Inflammatory macrophage treated with lipopolysaccharide for 4 hours (primary cell): ENCODE measurements at places on chromosomes 11 and 22.

DNA sequence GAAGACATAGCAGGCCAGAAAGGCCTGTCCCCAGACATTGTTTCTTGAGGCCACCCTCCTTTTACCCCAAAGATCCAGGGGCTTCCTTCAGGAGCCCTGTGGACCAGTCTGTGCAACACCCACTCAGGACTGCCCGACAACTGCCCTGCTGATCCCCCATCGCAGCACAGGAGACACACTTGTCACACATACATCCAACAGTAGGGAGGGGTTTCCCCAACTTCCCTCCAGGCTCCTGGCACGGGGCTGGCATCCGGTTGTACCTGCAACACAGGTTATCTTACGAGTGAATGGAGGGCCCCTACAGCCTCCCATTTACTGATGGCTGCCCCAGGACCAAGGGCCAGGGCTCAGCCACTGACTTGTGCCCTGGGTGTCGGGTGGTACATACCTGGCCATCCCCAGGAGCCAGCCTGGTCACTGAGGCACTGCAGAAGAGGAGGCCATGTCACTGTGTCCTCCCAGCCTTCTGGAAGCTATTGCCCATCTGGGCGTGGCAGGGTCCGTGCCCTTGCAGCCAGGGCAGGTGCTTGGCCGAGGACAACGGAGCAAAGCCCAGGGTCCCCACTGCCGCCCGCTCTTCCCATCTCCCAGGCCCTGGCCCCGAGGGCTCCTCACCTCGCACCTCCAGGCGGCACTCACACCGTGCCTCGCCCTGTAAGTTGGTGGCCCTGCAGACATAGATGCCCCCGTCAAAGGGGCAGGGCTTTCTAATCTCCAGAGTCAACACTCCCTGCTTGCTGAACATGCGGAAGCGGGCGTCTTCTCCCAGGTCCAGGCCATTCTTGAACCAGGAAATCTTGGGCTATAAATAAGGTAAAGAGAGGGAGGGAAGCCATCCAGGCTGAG lies 20.8 kb downstream of the MYBPC3 start:
- no peak for DNase-seq

DNA sequence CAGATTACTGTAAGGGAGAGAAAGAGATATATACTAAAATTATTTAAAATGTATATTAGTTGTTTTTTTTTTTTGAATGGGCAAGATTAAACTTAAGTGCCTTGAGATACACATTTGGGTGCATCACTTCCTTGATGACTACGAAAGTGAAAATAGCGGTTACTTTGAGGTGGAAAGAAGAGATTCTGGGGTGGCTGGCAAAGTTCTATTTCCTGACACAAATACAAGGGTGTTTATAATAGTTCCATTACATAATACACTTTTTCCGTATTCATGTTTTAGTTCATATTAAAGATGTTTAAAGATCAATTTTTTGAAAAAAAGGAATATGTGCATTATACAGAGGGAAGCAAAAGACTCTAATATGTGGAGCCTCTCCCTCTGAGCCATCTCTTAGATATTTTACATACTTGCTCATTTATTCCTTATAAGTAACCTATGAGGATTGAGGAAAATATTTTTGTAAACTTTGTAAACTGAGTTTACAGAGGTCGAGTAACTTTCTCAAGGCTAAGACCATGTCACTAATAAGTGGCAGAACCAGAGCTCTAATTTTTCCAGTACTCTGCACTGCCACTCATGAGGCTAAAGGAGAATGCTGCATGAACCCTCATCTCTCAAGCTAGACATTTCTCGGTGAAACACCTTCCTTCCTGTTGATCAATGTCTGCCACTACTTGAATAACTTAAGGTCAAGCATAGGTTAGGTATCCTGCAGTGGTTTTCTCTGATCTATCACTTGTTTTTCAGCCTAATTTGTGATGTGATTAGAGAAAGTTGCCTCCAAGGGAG lies 58.6 kb downstream of the DDIAS start:
- DNase-seq, result no peak

- peak; percentile 73 for DNase-seq
Measured at GRCh38 chr11:73140213-73141030, 1.7 kb downstream of the FCHSD2 start.

- no peak for DNase-seq
Measured at GRCh38 chr11:90500922-90501568, 278.2 kb upstream of the CHORDC1 start.

GRCh38 chr11:95485115-95485900 lies 254.3 kb upstream of the SESN3 start:
- DNase-seq, result no peak

DNA sequence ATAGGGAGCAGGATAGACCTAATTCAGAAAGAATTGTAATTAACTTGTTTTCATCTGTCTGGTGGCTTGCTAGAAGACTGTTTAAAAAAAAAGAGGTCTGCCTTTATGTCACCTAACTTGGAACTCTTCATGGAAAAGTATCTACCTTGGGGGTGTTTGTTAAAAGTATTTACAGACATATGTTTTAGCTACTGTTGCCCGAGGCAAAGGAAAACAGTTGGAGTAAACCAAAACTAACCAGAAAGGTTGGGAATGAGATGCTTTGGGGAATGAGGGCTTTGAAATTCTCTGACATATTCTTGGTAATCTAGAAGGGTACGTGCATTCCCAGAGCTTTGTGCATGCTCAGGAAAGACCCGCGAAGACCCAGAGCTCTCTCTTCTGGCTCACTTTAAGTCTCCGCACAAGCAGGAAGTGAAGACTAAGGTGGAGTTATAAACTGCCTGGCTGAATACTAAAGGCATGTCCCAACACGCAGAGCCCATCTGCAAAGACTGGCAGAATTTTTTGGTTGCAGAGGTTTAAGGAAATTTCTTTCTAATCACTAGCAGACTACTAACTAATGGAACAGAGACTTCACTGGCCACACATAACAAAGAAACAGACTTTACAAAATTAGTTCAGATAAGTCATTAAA lies 33.2 kb downstream of the HIKESHI start:
- DNase-seq, result no peak

DNA sequence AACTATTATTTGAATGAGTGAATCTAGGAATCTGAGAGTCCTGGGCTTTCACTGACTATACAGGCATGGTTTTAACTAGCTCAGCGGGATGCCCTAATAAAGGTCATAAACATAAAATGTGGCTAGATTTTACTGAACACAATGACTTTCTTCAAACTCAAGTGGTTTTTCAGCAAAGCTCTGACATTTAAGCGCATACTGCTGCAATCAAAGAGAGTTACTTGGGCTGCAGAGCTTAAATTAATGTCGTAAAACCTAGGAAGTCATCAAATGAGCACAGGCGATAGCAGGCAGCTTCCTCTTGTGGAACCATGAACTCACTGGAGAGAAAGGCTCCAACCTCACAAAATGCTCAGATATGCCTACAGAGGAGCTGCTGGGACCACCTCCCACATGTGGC lies 6.7 kb downstream of the CSNK2A3 start:
- no peak for DNase-seq
